ENCODE measurements at places on chromosomes 1 and 21.
A peak's percentile ranks its signal among the peaks of the same experiment; 100 is the strongest.

- DNase-seq = no peak
These were observed 70.8 kb downstream of the ADARB1 start for GRCh38 chr21:45145146-45145545.

DNA sequence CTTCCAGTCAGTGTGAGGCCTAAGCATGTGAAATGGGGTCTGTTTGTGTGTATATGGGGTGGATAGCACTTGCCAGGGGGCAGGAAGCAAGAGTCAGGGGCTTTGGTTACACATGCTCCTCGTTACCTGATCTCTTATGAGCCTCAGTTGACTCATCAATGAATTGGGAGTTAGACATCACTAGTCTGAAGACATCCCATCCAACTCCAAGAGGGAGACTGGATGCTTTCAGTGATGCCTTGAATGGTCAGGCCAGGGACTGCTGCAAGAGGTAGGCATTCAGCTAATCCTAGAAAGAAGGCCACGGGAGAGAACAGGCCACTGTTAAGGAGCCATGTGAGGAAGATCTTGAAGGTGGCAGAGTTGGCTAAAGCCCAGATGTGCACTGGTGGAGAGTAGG lies 6.3 kb downstream of the RAB25 start:
- no peak for DNase-seq

GRCh38 chr1:177872308-177872900 lies 97.5 kb downstream of the SEC16B start:
- no peak for DNase-seq

GRCh38 chr1:66684353-66684752 lies 67.9 kb upstream of the DYNLT5 start:
- DNase-seq = no peak

- no peak for DNase-seq
These were observed 294.0 kb downstream of the LRRC40 start for GRCh38 chr1:69911301-69911801.

DNA sequence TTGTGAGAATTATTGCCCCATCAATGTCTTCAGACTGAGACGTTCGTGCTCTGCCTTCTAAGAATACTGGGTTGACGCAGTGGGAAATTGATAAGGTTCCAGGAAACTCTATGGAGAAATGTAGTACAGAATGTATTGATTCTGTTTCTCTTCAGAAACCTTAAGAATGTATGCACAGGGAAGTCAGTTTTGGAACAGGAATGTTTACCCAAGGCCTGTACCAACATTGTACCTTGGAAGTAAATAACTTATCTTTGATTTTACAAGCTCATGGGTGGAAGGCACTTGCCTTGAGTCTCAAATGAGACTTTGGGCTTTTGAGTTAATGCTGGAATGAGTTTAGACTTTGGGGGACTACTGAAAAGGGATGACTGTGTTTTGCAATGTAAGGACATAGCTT lies 59.5 kb upstream of the PCP4 start:
- no peak for DNase-seq

DNA sequence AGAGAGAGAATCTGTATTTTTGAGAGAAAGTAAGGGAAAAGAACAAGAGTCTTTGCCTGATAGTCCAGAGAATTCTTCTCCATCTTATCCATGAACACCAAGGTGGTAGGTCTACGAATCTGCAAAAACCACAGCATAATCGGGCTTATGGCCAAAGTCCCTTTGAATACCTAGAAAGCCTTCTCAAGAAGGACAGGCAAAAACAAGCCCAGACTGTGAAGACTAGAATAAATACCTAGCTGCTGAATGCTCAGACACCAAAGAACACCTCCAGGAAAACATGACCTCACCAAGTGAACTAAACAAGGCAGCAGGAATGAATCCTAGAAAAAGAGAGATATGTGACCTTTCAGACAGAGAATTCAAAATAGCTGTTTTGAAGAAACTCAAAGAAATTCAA lies 79.2 kb downstream of the HFM1 start:
- no peak for DNase-seq

GRCh38 chr1:67684526-67685066 lies 405 bp upstream of the GADD45A start:
- no peak for DNase-seq

GRCh38 chr1:184082541-184083415 lies 31.2 kb downstream of the TSEN15 start:
- DNase-seq = no peak

DNA sequence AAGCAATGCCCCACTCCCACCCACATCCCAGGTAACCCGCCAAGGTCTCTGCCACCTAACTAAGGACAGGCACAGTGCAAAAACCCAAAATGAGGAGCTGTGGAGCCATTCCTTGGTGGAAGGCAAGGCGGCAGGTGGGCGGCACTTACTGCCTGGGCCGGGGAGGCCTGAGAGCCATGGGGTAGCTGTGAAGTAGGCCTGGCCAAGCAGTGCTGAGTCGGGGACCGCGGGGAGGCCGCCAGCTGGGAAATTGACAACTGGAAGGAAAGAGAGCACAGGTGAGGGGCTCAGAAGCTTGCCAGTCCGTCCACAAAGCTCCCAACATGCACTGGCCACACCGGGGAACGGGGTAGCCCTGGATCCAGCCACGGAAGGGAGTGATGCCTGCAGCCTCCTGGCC lies 85.3 kb downstream of the NPHP4 start:
- DNase-seq = no peak

DNA sequence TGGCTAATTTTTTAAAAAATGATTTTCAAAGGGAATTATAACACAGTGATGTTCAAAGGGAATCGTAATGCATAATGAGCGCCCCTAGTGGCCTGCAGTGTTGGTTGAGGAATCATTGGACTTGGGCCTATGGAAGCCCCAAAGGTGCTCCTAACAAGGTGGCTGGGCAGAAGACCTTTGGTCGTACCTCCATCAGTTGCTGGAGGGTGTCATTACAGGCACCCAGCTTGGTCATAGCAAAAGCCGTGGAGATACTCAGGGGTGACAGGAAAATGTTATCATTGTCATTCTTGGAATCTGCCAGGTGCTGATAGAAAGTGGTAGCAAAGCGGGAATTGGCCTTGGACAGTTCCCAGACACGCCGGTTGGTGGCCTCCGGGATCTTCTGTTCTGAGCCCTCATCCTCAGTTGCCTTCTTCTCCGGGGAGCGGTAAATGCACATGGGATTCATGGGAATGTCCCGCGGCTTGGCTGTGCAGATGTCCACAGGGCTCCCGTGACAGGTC lies 2.7 kb downstream of the SERPINC1 start:
- peak; percentile 11 for DNase-seq

GRCh38 chr1:92909321-92909720 lies 51.9 kb downstream of the DIPK1A start:
- no peak for DNase-seq

DNA sequence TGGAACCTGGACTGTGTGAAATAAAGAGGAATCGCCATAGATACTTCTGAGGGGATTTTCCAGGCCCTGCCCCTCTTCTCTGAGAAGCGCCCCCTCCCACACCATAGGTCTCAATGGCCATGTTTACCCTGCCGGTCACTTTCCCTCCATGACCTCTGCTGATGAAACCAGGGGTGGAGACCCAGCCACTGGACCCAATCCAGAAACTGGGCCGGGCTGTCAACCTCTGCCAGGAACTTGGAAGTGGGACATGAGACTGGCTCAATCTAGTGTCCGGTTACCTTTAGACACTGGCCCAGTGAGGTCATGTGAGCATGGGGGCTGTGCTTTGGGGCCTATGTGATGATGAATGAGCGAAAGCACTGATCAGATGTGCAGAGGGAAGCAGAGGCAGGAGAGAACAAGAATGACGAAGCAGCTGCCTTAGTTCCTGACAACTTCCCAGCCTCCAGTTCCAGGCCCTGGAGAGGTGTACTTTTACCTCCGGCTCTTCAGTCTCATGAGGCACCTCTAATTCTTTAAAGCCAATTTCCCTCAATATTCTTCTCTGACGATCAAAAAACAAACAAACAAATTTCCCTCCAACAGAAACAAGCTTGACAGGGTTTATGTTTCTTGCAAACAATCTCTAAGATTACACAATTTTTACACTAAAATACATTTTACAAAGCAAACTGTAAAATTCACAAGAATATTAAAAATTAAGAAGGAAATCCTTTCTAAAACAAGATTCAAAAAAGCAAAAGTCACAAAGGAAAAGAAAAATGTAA lies 4.9 kb downstream of the ASAP3 start:
- DNase-seq = no peak

DNA sequence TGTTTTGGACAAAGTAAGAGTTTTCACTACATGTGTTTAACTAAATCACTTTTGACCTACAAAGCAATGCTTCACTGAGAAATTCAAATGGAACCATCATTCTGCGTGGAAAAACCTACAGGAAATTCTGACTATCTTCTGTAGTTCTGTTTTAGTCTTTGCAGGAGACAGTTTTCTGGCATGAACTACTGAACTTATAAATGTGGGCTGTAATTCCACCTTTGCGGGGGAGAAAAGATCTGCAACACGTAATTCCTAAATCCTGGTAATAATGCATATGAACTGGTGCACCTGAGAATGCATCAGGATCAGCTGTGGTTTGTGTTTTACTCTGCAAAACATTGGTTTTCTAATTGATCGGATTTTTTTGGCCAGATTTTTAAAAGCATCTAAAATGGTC lies 106.0 kb downstream of the VPS13D start:
- no peak for DNase-seq

DNA sequence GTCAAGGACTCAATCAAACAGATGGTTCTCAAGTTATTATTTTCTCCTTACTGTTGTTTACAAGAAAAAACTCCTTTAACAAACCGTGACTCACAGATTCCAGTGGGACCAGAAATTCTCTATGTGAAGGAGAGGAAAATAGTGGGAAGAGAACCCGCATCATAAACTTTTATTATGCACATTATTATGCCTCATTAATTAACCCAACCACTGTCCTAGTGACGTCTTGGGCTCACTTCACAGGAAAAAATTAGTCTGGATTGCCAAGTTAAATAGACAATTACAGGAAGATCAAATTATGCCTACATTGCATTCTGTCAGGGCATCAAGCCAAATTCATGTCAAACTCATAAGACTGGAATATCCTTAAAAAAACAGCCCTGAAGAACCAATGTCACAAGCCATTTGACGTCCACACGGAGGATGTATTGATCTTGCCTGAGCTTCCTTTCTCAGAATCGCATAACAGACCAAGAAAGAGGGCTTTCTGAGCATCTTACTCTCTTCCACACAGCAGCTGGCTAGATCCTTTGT lies 347.8 kb downstream of the DUSP10 start:
- DNase-seq = no peak

DNA sequence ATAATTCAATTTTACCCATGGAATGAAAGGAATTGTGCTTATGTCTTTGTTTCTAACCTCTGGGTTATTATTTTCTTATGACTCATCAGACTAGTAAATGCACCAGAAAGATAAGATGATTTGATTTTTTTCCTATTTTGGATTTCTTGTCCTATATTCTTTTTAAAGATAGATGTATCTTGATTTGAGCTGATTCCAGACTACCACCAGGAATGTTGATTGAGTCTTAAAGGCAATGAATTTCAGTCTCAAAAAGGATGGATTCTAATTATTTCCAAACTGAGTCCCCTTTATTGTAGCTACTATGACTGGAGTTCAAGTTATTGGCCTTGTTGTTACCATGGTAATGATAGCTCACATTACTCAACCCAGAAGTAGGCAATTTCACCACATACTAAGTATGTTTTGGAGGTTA lies 95.8 kb upstream of the RGS4 start:
- no peak for DNase-seq

DNA sequence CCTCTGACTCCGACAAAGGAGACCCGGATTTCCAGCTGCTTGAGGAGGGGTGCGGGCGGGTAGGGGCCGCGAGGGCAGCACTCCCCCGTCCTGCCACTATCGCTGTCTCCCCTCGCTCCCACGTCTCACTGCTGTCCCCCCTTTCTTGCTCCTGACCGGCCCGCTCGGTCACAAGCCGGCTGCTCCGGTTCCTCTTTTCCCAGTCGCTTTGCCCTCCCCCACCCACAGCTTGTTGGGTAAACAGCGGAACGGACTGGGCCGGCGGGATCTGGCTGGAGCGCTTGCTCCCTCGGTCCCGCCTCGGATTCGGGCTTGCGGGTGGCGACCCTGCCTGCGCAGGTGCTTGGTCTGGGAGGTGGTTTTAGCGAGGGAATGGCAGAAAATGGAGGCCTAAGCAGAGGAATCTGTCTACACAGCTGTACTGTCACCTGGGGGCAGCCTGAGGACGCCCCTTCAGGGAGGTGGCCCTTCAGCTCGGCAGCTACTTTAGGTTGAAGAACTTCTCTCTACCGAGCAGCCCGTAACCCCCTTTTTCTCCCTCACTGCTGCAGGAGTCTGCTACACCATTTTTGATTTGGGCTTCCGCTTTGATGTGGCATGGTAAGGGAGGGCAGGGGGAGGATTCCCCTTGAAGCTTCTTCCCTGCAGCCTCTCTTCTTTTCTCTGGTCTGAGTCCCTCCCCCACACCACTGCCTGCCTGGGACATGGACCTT lies 645 bp downstream of the ATP6V0B start:
- peak; percentile 22 for DNase-seq

GRCh38 chr21:40011371-40011770 lies 144.1 kb downstream of the PCP4 start:
- DNase-seq = no peak

- DNase-seq = no peak
These were observed 106.5 kb upstream of the DAB1 start for GRCh38 chr1:57530206-57530910.

DNA sequence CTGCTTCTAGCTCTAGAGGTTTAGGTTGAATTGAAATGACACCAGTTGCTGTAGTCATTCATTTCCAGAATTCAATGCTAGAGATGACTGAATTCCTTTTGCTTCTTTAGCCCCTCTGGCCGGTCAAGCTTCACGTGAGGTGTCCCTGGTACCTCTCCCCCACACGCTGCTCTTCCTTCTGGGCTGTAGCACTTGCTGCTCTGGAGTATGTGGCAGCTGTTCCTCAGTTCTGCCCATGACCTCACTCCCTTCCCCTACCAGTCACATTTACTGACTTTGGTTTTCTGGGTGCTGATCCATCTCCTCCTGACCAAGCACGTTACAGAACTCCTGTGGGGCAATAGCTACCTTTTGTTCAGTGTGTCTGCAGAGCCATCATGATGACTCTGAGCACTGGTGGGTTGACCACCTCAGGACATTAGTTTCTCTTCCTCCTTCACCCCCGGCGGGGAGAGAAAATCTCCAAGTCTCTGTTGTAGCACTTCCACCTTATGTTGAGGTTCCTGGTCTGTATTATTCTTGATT lies 128.1 kb downstream of the HHAT start:
- DNase-seq = no peak

GRCh38 chr1:37949524-37950152 lies 2.8 kb upstream of the INPP5B start:
- DNase-seq = no peak

GRCh38 chr1:116854716-116855115 lies 55.0 kb upstream of the PTGFRN start:
- DNase-seq = no peak

DNA sequence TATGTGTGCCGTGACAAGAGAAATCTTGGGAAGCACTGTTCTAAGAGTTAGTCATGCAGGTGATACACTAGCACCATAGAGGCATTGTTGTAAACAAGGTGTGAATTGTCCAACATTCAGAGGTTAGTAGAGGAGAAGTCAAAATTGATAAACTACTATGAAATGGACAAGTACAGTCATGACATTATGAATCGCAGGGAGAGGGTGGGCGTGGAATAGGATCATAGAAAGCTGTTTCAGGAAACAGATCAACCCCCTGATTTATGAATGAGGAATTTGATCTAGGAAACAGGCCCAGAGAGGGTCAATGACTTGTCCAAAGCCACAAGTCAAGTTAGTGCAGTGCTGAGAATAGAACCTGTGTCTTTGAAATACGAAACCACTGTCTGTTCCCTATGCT lies 58.5 kb upstream of the LAX1 start:
- DNase-seq = no peak

All from activated CD4-positive, alpha-beta T cell treated with anti-CD3 and anti-CD28 coated beads for 4 hours (primary cell).